COR-L47 (cell line): ENCODE measurements at places on chromosomes 1 and 21.

- no peak for DNase-seq
Observed at GRCh38 chr1:84268346-84268745, 33.2 kb upstream of the SAMD13 start.

DNA sequence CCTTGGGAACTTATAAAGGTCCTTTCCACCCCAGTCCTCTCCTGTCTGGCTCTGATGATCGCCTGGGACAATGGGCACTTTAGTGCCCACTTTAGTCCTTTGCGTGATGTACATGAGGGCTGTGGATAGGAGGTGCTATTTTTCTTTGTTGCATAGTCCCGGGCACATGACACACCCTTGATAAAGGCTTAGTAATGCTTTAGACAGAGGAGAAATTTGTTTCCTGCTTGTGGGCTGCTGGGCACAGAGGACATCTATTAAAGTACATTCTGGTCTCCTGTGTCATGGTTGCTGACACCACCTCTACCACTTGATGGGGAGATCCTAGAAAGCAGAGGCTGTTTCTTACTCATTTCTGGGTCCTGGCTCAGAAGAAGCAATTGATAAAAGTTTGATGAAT lies 5.4 kb upstream of the KNCN start:
- no peak for DNase-seq

DNA sequence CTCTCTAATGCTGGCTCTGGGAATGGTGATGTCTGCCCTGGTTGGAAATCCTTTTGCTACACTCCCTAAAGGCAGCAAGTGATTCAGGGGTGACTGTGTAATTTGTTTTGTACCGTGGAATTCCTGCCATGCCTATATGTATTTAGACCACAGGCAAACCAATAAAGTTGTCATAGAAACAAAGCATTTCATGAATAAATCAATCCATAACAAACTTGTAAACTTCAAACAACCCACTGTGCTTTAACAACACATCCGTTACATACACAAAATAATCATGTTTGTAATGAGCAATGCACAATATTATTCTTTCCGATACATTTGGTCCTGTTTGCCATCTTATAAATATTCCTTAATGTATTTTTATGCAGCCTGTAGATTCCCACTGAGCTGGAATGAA lies 330.3 kb upstream of the SNX7 start:
- no peak for DNase-seq

DNA sequence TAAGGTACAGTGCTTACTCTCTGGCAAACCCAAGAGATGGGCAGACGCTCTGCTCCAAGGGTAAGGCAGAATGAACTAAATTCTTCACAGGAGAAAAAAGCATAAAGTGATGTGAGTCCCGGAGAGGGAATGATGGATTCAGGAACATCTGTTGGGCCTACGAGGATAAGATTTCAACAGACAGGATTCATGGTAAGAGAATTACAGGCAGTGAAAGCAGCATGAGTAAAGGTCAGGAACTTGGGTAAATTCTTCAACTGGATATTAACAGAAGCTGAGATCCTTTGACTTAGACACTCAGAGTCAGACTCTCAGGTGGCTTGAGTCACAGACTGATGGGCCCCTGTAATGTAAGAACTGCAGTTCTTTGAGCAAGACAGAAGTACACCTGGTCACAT lies 152.6 kb downstream of the TRABD2B start:
- no peak for DNase-seq

DNA sequence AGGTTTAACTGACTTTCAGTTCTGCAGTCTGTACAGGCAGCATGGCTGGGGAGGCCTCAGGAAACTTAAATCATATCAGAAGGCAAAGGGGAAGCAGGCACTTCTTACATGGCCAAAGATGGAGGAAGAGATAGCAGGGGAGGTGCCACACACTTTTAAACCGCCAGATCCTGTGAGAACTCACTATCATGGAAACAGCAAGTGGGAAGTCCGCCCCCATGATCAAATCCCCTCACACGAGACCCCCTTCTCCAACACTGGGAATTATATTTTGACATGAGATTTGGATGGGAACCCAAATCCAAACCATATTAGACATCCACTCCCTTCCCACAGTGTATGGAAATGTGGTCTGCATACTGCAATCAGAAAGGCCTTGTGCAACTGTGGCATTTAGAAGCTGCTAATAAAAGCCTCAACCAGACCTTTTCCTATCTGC lies 148.2 kb downstream of the FCRL5 start:
- DNase-seq = no peak

DNA sequence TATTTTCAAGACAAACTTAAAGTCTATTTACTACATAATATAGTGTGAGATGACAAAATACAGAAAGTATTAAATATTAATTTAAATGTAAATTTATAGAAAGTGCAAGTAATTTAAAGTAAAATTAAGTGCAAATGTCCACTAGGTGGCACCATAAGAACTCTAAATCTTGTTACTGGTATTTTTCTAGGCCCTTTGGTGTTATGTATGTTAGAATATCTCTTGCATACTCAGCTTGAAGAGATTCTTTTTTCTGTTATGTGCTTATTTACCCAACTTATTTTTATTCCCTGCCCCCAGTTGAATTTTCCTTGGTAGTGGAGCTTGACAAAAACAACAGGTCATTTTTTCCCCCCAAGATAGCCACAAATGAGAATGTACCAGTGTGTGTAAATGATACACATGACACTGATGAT lies 71.5 kb downstream of the RPS6KC1 start:
- peak; percentile 46 for DNase-seq

- DNase-seq = no peak
Observed at GRCh38 chr1:3465935-3466321, 11.5 kb downstream of the ARHGEF16 start.

DNA sequence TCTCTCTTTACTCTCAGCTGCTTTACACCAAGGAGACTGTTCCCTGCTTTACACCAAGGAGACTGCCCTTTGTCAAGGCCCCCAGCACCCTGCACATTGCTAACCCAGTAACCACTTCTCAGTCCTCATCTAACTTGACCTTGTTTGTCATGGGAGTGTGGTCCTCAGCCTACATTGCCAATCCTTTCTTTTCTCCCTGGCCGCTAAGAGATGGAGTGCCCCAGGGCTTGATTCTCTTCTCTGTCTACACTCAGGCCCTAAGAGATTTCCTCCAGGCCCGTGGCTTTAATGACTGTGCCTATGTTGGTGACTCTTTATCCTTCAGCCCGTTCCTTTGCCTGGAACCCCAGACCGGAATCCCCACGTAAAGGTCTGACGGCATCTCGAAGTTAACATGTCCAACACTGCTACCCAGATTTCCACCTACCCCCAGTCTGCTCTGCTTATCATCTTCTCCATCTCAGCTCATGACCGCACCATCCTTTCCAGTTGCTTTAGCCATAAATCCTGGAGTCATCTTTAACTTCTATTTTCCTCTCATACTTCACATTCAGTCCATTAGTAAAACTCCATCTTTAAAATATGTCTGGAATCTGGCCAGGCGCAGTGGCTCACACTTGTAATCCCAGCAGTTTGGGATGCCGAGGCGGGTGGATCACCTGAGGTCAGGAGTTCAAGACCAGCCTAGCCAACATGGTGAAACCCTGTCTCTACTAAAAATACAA lies 9.5 kb upstream of the SEMA4A start:
- no peak for DNase-seq

- DNase-seq = no peak
Observed at GRCh38 chr1:7048395-7048794, 263.1 kb downstream of the CAMTA1 start.

GRCh38 chr1:106222403-106222802 lies 834.1 kb upstream of the PRMT6 start:
- no peak for DNase-seq

DNA sequence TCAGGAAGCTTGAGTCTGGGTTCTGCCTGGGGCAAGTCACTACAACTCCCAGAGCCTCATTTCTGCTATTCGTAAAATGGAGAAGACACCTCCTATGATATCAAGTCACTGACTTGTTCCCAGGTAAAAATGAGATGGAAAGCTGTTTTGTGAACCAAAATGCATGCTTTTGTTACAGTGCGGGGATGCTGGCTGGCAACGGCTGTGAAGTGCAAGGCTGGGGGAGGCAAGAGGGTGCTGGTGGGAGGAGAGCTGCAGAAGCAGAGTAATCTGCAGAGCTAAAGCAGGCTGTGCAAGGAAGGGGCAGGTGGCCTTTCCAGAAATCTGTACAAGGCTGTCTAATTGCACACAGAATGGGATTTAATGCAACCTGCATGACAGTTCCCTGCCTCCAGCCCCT lies 150.9 kb downstream of the CNIH3 start:
- DNase-seq = no peak

GRCh38 chr1:222592171-222592570 lies 2.4 kb upstream of the TAF1A start:
- DNase-seq = no peak

GRCh38 chr1:81512252-81513003 lies 288.3 kb upstream of the ADGRL2 start:
- DNase-seq = no peak

- no peak for DNase-seq
Observed at GRCh38 chr21:43632373-43632905, 26.8 kb downstream of the HSF2BP start.

DNA sequence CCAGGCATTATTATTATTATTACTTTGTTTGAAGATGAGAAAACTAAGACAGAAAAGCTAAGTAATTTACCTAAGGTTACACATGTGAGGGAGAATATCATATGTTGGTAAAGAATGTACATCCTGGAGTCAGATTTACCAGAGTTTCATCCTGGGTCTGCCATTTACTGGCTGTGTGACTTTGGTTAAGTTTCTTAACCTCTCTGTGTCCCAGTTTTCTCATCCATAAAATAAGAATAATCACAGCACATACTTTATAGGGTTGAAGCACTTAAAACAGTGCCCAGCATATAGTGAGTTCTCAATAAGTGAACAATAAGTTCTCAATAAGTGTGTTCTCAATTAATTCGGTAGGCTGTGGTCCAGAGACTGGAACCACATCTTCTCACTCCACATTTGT lies 32.5 kb downstream of the UBE2U start:
- no peak for DNase-seq

GRCh38 chr21:38277501-38278131 lies 20.8 kb downstream of the KCNJ15 start:
- no peak for DNase-seq

GRCh38 chr1:54819195-54819536 lies 18.0 kb upstream of the TTC22 start:
- no peak for DNase-seq

- no peak for DNase-seq
Observed at GRCh38 chr1:87723193-87723592, 394.5 kb downstream of the LMO4 start.

DNA sequence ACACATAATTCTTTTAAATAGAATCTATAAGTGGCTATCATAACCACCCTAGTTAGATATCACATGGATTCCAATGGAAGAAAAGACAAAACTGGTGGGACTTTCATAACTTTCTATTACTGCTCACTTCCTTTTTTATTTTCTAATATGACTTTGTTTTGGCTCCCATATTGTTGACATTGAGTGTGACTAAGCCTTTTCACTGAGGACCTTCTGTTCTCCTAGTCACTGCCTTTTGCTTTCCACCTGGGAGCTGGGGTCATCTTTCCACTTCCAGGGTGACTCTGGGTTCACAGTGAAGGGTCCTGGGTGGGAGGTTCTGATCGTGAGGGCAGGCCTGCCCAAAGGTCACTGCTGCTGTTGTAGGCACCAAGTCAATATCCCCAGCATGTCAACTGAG lies 275.8 kb downstream of the TGFB2 start:
- DNase-seq = no peak
